GM19239 (cell line): ENCODE measurements at places on chromosomes 1 and 21.

DNA sequence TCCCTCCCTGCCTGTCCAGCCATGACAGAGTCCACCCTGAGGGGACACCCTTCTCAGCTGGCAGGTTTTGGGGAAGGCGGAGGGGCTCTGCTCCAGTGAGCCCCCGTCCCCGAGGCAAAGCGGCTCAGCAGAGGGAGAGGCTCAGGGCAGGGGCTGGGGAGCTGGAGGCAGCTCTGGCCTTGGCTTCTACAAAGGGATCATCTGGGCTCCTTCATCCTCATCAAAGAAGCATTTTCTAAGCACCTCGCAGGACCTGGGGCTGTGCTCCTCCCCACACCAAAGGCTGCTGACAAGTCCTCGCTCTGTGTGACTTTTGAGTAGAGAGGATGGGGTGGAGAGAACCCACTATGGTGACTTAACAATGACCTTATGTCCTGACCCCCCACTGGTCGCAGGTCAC lies 21.0 kb upstream of the CLSTN1 start:
- DNase-seq, result no peak

DNA sequence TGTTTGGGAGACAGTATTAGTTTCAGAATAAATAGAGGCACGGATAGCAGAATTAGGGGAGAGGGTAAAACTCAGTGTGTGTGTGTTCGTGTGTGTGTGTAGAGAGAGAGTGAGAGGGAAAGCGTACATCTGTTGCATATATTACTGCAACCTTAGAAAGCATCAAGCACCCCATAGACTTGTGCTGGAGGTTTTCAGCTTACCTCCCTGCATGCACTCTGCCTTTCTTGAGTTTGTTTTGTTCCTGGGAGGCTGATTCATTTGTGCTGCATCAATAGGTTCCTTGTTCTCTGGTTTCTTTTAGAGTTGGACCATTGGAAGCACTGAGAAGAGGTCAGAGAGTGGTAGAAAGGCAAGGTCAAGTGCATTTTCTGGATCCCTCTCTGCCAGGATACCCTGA lies 104.4 kb upstream of the KCNK1 start:
- no peak for DNase-seq

- DNase-seq, result no peak
These were observed 3.1 kb downstream of the B3GALT6 start for GRCh38 chr1:1235016-1235744.

DNA sequence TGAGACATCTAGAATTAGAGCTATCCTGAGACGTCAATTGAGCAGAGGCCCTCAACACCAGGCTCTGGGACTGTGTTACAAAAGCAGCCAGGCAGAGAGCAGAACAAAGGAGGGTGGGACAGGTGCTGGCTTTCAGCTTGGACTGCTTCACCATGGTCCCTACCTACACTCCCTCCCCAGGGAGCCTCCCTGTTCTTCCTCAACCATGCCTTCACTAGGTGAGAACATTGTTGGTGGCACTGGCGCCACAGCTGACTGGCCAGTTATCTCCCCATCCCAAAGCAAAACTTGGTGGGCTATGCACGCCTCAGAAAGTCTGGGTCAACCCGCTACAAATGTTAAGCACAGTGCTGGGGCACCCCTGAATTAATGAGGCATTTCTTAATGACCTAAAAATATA lies 87.8 kb downstream of the NMNAT2 start:
- DNase-seq, result no peak

GRCh38 chr1:151238467-151238739 lies 16.1 kb upstream of the PSMD4 start:
- DNase-seq, result no peak

DNA sequence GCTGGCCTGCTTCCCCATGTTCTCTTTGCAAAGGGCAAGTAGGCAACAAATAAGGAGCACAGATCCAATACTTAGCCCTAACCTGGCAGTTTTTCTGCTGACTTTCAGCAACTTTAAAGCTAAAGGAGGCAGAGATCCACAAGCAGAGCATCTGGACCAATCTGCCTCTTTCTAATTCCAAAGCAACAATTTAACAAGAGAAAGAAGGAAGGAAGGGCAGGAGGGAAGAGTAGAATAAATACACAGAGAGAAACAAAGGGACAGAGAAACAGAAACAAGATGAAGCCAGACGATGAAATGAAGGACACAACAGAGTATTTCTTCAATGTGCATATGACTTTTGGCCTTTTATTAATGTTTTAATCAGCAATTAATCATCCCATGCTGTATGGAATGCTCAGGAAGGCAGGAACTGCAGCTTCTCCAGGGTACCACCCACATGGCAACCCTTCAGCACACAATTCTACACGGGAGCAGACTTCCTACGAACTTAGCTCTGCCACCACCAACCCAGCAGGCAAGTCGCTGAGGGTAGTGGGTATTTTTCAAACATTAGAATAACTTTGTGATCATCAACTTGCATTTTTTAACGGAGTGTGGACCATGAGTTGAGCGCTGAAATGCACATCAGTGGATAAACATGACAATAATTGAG lies 15.3 kb downstream of the CLCC1 start:
- DNase-seq, result no peak

- DNase-seq, result no peak
These were observed 10.2 kb downstream of the PRKAB2 start for GRCh38 chr1:147162093-147162492.

GRCh38 chr1:78419309-78419708 lies 71.5 kb upstream of the PTGFR start:
- DNase-seq, result no peak

- no peak for DNase-seq
These were observed 175.1 kb downstream of the FASLG start for GRCh38 chr1:172833954-172834353.

DNA sequence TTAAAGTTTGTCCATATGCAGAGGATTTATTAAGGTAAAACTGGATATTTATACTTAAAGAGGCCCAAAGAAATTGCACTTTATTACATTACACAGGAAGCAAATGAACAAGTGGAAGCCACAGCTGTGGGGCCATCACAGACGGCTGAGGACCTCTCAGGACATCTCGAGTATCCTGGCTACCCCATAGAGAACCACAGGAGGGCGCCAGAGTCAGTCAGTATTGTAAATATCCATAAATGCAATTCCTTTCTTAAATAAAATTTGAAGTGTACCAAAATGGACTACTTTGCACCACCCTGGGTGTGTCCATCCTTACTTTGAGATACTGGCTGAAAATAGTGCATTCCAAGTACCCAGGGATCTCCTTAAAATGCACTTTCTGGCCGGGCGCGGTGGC lies 257.2 kb downstream of the MRPL39 start:
- peak; percentile 1 for DNase-seq

DNA sequence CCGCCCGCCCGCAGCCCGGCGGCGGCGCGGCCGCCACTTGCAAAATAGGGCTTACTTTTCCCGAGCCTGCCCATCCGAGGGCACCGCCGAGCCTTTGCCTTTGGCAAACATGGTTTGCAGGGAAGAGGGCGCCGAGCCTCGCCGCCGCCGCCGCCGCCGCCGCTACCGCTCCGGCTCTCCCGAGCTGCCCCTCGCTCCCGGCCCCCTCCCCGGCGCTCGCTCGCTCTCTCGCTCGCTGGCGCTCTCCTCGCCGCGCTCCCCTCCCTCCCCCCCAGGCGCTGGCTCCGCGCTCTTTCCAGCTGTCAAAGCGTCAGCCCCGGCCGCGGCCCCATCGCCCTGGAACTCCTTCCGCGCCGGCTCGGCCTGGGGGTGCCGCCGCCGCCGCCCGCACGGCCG lies 298 bp downstream of the SSBP3 start:
- no peak for DNase-seq

DNA sequence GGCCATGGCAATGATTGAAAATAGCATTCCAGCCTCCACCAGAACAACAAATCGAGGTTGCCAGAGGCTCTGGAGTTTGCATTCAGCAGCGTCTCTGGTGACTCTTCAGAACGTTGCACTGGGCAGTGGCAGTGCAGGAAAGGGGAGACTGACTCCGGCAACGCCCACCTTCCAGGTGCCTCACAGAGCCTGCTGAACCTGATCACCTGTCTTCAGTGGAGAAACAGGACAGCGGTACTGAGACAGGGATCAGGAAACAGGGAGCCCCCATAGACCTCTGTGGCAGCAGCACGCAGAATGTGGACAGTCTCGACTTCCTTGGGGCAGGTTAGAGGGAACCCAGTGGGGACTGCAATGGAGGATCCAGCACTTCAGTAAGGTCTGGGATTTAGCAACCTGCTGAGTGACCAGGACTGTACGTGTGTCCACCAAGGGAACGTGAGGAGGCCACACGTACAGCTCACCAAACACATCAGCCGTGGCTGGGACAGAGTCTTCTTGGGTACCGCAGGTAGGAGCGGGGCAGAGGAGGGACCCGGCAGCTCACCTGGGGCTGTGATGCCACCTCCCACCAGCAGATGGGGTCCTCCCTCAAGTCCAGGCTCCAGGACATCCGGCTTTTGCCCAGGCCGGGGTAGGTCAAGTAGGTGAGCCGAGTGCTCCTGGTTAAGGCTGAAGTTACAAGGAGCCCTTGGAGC lies 128.6 kb downstream of the PRDM2 start:
- DNase-seq, result peak; percentile 67

DNA sequence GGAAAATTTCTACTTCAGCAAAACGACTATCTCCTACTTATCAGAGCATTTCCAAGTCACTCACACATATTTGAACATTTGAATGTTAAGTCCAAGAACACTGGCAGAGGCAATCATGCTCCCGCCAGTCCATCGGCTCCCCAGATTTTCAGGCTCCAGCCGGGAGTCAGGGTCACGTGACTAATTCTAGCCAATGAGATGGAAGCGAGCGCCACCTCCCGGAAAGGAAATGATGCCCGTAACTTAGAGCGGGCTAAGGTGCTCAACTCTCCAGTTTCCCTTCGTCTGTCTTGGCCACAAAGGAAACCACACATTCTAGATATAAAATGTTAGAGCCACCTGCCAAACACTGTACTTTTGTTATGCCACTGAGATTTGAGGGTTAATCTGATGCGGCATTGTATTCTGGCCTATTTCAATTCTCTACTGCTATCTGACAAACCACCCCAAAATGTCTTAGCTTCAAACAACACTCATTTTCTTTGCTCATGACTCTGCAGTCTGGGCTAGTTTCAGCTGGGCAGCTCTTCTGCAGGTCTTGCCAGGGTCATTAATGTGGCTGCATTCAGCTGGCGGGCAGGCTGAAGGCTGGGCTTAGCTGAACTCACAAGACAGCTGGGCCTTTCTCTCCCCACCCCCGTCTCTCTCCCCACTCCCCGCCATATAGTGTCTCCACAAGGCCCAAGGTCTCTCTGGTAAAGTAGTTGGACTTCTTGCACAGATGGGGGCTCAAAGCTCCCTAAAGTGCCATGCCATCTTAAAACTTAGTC lies 16.5 kb upstream of the LHX4 start:
- peak; percentile 57 for DNase-seq

DNA sequence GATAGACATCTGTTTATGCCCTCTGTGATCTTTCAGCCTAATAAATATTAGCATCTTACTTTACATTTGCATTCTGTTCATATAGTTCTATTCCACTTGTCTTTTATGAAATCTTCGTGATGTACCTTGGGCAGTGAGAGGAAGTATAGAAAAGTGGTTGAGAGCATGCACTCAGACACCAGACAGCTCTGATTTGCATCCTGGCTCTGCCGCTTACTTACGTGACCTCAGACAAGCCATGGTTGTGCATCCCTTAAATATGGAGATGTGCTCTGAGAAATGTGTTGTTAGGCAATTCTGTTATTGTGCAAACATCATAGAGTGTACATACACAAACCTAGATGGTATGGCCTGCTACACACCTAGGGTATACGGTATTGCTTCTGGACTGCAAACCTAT lies 22.9 kb downstream of the OVGP1 start:
- DNase-seq, result no peak

GRCh38 chr1:36132029-36132428 lies 7.0 kb upstream of the COL8A2 start:
- no peak for DNase-seq

- no peak for DNase-seq
These were observed 1.6 kb upstream of the AGT start for GRCh38 chr1:230715510-230715909.

DNA sequence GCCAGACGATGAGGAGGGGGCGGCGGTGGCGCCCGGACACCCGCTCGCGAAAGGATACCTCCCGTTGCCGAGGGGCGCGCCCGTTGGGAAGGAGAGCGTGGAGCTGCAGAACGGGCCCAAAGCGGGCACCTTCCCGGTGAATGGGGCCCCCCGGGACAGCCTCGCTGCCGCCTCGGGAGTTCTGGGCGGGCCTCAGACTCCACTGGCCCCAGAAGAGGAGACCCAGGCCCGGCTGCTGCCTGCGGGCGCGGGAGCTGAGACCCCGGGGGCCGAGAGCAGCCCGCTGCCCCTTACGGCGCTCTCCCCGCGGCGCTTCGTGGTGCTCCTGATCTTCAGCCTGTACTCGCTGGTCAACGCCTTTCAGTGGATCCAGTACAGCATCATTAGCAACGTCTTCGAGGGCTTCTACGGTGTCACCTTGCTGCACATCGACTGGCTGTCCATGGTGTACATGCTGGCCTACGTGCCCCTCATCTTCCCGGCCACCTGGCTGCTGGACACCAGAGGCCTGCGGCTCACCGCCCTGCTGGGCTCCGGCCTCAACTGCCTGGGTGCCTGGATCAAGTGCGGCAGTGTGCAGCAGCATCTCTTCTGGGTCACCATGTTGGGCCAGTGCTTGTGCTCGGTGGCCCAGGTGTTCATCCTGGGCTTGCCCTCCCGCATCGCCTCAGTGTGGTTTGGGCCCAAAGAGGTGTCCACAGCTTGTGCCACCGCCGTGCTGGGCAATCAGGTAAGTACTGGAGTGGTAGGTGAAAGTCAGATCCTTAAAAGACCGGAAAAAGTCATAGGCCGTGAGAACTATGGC lies 588 bp downstream of the FLVCR1 start:
- DNase-seq, result no peak

DNA sequence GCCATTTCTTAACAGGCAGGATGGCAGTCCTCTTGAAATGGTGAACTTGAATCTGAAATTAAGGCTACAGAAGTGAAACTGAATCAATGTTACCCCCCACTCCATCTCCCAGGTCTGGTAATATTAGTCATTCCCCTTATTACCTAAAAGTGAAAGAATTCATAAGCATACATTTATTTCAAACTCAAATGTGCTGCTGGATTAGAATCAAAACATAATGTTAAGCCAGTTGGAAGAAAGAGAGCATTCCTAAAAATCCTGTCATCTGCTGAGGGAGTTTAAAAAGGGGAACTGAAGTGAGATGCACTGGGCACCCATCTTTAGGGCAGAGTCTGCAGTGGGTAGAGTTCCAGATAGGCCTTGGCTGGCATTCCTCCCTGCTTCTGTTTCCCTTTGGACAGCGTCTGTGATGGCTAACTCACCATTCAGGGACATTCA lies 17.4 kb downstream of the KIAA0319L start:
- DNase-seq, result no peak

DNA sequence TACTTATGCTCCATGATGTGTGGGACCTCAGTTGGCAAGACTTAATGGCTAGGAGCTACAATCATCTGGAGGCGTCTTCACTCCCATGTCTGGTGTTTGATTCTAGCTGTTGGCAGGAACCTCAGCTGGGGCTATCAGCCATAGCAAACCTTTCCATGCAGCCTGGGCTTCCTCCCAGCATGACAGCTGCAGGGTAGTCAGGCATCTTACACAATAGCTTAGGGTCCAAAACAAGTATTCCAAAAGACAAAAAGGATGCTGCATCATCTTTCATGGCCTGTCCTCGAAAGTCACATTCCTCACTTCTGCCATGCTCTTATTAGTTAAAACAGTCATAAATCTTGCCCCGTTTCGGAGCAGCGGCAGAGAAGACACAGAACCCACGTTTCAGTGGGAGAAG lies 90.9 kb downstream of the LRRC8C start:
- DNase-seq, result no peak

GRCh38 chr1:8094481-8095241 lies 68.6 kb upstream of the ERRFI1 start:
- DNase-seq, result no peak
